ENCODE measurements at places on chromosomes 7 and 10.

DNA sequence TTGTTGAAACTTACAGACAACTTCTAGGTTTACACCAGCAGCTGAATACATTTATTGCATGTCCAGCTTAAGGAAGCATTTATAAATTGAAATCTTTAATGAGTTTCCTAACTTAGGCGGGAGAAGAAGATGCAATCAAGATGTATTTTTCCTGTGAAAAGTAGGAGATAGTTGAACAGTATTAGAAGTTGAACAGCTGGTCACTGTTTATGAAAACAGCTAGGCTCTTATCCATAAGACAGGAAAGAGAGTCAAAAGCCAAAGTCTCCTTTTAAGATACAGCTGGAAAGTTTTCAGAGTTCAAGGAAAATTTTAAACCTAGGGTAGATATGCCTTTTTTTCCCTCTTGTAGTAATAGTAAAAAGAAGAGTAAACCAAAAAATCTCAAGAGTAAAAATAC lies 236.1 kb upstream of the FERD3L start:
- DNase-seq = no peak

- no peak for DNase-seq
These were observed 519.9 kb upstream of the DPP6 start for GRCh38 chr7:153532326-153532725.

GRCh38 chr7:44307301-44307900 lies 18.0 kb downstream of the CAMK2B start:
- DNase-seq = peak; percentile 67

- no peak for DNase-seq
These were observed 1040.0 kb downstream of the SORCS3 start for GRCh38 chr10:105681051-105681450.

- DNase-seq = no peak
These were observed 10.6 kb downstream of the AASS start for GRCh38 chr7:122133477-122133876.

DNA sequence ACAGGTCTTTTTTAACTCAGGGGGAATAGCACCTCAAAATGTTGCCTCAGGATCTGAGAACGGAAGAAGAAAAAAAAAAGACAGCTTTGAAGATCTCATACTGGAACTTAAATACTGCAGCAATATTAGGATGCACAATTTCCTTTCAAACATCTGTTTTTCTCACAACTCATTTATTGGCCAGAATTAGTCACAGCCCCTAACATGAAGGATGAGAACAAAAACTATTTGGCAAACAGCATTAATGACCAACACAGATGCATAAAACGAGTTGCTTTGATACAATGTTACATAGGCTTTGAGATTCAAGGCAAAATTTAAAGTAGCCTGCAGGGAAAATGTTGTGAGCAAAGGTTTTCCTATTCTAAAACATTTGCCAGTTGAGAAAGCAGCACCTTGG lies 36.5 kb downstream of the JMJD1C start:
- no peak for DNase-seq

- no peak for DNase-seq
These were observed 126.3 kb upstream of the CXCL12 start for GRCh38 chr10:44511166-44511565.

- no peak for DNase-seq
These were observed at the start of gene RBM20 for GRCh38 chr10:110643653-110644597. RBM20 (plus strand) TSS chr10:110644336; CDS start chr10:110644455, 119 bp downstream.

- no peak for DNase-seq
These were observed 258.2 kb downstream of the FRMD4A start for GRCh38 chr10:14072541-14072940.

GRCh38 chr7:151131592-151132293 lies 35.8 kb downstream of the GBX1 start:
- no peak for DNase-seq

DNA sequence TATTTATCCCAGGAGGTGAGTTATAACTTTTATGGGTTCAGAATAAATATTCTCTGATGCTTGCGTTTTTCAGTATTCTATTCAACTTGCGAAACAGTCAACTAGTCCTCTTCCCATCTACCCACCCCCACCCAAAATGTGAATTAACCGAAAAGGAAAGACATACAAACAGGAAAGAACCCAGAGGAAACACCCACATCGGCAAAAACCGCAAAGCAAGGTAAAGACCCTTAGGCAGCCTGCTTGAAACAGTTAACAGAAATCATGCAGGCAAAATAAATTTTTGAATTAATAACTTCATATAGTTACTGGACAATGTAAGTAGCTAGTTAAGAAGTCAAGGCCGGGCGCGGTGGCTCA lies 5.4 kb downstream of the ZC3HAV1 start:
- DNase-seq = no peak

- no peak for DNase-seq
These were observed 74.9 kb downstream of the CLIP2 start for GRCh38 chr7:74364061-74364460.

DNA sequence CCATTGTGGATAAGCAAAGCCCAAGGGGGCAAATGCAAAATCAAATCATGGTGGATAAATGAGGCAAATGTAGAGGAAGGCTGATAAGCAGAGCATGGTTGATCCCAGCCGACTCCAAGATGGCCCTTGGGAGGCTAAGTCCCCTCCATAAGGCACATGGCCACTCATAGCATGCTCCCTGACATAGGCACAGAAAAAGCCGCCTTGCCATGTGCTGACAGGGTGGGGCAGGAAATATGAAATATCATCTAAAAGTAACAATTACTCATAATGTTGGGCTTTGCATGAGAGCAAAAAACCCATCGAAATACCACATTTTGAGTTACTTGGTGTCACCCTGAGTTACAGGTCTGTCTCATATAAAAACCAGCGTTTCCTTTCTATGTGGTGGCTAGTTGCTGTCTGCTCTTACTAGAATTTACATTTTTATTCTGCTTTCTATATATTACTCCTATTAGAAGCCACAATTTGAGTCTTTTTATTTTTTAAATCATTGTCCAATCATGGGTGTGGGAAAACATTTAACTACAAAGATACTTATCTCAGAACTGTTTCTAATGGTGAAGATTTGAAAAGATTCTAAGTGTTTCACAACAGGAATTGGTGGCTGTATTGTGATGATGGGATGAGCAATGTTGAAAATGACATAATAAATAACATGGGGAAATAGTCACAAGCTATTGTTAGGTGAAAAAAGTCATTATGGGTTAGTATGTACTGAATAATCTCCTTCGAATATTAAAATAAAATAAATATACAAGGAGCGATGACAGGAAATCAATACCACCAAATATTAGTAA lies 102.7 kb downstream of the CUBN start:
- DNase-seq = no peak

GRCh38 chr10:62189131-62189530 lies 79.5 kb downstream of the RTKN2 start:
- no peak for DNase-seq

- DNase-seq = no peak
These were observed 129.9 kb downstream of the EBF3 start for GRCh38 chr10:129833994-129834739.

- no peak for DNase-seq
These were observed 22.2 kb downstream of the MPP7 start for GRCh38 chr10:28280652-28281051.
